ENCODE measurements at places on chromosomes 5 and 9.

GRCh38 chr5:143887903-143888665, 76.1 kb downstream of the HMHB1 start:
- no peak for DNase-seq

DNA sequence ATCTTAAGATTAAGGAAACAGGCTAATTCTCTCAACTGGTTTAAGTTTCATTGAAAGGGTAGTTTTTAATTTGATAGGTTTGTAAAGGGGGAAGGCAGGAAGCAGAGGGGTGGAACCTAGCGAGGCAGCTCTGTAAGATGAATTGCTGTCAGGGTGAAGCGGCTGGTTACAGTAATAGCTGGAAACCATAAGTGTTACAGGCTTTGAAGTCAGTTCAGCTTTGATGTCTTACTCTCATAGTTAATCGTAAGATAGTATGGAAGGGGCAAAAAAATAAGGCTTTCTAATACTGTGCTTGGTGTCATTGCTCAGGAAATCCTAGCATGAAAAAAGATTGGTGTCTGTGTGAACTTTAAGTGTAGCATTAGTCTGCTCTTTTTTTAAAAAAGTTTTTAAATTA, 20.3 kb downstream of the POU5F2 start:
- no peak for DNase-seq

GRCh38 chr5:179730852-179731251, 1.8 kb upstream of the MAML1 start:
- DNase-seq = no peak

GRCh38 chr5:175325681-175326080, 118.3 kb downstream of the DRD1 start:
- DNase-seq = no peak

- DNase-seq = no peak
Observed at GRCh38 chr5:36689225-36689624, 82.8 kb downstream of the SLC1A3 start.

DNA sequence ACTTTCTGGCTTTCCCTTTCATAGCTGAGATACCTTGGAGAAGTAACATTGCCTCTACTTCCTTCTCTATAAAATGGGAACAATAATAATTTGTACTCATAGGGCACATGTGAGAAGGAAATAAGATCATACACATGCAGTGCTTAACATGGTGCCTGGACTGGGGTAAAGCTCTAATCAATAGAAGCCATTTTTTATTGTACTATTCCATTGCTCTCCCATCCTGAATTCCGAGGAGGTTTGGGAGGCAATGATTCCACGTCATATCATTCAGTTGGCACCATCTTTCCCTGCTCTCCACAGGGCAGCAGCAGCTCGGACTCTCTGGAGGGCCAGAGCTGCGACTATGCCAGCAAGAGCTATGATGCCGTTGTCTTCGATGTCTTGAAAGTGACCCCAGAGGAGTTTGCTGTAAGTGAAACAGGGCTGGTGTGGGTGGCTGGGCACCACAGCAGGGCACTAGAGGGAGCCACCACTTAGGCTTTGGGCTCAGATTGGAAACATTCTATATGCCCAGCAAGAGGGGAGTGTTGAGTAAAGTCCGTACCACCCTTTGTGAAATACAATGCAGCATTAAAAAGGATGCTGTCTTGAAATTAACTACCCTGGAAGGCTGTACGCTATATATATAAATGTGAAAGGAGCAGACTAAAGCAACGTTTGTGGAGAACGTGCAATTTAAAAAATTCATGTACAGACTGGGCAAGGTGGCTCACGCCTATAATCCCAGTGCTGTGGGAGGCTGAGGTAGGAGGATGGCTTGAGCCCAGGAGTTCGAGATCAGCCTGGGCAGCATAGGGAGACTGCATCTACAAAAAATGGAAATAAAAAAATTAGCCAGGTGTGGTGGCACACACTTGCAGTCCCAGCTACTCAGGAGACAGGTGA, 51.2 kb downstream of the RALGPS1 start:
- no peak for DNase-seq

GRCh38 chr9:128250839-128251731, 24.7 kb downstream of the GOLGA2 start:
- no peak for DNase-seq

- no peak for DNase-seq
Observed at GRCh38 chr9:129989740-129990139, 53.2 kb downstream of the FNBP1 start.

DNA sequence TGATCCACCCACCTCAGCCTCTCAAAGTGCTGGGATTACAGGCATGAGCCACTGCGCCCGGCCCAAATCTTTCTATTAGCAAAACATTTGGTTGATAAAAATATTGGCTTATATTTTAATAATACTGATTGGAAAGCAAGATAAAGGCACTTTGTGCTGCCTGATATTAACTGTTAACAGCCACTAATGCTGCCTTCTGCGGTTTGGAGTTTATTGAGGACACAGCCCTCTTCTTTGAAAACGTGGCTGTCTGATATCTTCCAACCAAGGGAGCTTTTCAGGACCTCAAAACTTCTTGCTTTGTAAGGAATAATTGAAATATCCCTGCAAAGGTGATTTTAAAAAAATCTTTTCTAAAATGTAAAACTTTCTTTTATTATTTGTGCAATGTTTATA, 94.0 kb downstream of the IQGAP2 start:
- DNase-seq = no peak

DNA sequence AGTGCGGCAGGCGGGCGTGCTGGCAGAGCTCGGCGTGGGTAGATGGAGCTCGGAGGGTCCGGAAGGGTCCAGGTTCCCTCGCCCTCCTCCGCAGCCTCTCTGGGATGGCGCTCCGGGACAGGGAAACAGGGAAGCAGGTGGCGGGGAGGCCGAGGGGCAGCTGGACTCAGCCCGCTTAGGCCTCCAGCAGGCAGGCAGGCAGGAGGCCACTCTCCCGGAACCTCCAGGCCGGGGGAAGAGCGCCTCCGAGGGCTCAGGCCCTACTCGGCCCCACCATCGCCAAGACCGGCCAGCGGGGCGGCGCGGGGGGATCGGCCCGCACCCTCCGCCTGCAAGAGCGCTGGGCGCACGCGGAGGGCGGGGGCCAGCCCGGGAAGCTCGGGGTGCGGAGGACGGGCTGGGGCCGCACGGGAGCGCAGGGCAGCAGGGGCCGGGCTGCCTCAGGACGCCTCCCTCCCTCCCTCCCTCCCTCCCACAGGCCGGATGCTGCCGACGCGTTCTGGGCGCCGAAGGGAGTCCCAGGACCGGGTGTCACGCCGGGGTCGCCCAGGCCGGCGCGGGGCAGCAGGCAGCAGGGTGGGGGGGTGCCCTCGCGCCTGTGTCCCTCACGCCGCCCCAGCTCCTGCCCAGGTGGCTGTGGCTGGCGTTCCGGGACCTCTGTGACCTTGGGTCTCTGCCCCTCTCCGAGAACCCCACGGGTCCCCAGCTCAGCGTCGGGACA, 977 bp downstream of the MGAT4B start:
- DNase-seq = no peak

GRCh38 chr9:2281803-2282185, 266.6 kb downstream of the SMARCA2 start:
- DNase-seq = no peak

DNA sequence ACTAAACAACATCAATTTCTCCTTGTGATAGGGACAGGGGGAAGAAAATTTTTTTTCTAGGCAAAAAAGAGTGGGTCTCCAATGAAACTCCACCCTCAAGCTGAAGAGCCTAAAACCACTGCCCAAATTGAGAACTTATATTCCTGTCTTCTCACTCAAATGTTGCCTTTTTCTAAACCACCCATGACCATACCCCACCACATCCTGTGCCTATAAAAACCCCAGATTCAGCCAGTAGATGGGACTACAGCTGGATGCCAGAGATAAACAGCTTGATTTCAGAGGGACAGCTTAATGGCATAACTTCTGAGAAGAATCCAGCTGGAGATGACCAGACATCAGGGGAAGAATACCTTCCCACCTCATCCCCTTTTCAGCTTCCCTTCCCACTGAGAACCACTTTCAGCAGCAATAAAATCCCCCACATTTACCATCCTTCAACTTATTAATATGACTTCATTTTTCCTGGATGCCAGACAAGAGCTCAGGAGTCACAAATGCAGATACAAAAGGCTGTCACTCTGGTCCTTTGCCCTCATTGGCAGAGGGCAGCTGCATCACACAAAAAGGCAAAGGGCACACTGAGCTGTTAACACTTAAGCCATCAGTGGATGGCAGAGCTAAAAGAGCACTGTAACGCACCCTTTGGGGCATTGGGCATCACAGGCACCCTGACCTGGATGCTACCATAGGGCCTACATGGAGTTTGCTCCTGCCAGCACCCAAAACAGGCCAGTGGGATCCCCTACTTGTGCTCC, 972.5 kb upstream of the CTNND2 start:
- no peak for DNase-seq

GRCh38 chr5:61590473-61590872, 258.4 kb downstream of the ZSWIM6 start:
- DNase-seq = no peak

DNA sequence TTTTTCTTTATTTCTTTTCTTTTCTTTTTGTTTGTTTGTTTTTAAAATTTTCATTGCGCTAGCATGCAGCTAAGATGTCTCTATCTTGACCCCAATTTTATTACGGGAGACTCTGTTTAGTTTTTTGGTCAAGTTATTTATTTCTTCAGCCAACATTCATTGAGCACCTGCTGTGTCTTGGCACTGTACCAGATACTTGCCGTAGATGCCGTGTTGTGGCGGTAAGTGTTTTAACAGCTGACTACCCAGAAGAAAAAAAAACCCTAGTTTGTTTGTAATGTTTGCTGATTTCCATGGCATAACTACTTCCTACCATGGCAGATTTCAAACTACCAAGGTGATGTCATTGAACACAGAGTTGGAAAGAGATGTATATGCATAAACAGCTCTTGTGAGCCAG, 65.0 kb downstream of the UGCG start:
- no peak for DNase-seq

DNA sequence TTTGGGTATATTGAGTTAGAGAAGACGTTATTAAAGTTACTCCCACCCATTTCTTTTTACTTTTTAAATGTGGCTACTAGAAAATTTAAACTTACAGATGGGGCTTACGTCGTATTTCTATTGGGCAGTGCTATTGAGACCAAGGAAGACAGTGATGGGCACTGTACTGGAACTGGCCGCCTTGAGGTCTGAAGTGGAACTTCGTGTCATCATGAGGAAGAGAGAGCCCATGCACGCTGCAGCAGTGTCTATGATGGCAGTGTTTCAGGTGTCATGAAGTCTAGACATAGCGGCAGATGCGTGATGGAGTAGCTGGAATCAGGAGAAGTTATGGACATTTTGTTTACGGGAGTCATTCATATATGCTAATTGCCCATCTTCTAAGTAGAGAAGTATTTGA, 143.7 kb downstream of the LRRC70 start:
- DNase-seq = no peak

DNA sequence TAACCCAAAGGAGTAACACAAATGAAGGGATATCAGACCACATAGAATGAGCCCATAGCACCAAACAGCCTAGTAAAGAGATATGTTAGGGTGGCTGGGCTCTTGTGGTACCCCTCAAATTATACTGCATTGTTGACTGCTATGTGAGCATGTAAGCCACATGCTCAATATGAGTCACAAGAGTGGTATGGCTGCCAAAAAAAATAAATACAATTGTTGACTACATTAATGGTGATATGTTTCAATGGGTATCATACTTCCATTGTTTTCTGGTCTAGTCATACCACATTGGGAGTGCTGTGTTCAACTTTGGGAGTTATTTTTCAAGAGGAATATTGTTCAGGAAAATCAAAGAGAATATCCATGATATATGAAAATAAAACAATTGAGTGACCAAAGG, 162.4 kb upstream of the PIK3R1 start:
- DNase-seq = no peak

DNA sequence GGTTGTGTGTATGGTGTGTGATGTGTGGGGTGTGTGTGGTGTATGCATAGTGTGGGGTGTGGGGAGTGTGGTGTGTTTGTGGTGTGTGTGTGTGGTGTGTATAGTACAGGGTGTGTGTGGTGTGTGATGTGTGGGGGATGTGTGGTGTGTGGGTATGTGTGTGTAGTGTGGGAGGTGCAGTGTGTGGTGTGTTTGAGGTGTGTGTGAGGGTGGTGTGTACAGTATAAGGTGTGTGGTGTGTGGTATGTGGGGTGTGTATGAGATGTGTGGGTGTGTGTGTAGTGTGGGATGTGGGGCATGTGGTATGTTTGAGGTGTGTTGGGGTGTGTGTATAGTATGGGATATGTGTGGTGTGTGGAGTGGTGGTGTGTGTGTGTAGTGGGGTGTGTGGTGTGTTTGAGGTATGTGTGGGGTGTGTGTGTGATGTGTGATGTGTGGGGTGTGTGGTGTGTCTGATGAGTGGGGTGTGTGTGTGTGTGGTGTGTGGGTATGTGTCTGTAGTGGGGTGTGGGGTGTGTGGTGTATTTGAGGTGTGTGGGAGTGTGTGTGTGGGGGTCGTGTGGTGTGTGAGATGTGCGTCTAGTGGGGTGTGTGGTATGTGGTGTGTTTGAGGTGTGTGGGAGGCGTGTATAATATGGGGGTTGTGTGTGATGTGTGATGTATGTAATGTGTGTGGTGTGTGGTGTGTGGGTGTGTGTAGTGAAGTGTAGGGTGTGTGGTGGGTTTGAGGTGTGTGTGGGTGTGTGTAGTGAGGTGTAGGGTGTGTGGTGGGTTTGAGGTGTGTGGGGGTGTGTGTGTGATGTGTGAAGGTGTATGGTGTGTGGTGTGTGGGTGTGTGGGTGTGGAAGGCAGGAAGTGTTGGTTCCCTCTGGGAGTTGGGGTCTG, 8.6 kb downstream of the ECSCR start:
- no peak for DNase-seq

GRCh38 chr5:155936520-155937406, 390.2 kb upstream of the SGCD start:
- no peak for DNase-seq

DNA sequence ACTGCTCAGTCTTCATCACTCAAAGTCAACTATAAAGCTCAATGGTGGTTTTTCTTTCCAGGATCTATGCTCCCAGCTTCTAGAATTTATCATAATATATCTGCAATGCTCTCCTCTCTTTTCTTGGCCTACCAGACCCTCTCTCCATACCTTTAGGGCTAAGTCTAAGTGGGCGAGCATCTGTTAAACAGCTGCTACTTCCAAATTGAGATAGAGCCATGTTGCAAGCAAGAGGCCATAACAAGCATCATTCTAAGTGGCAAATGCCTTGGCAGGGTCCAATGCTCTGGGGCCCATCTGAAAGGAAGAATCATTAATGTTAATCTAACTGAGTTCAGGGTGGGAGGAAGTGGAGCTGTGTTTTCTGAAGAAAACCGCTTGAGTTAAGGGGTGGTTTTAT, 324.0 kb downstream of the TLR4 start:
- DNase-seq = no peak

GRCh38 chr9:15059003-15059402, 148.8 kb upstream of the FREM1 start:
- no peak for DNase-seq

GRCh38 chr5:163189023-163189553, 248.3 kb upstream of the CCNG1 start:
- no peak for DNase-seq
